ENCODE measurements at places on chromosomes 13 and 19. TPM values are rescaled to one million over a fixed set of nuclear protein-coding genes. Genes with fewer than 3 reads are reported as not detected.

SPACA6 gene
- 14.6 TPM for total RNA-seq

DNA sequence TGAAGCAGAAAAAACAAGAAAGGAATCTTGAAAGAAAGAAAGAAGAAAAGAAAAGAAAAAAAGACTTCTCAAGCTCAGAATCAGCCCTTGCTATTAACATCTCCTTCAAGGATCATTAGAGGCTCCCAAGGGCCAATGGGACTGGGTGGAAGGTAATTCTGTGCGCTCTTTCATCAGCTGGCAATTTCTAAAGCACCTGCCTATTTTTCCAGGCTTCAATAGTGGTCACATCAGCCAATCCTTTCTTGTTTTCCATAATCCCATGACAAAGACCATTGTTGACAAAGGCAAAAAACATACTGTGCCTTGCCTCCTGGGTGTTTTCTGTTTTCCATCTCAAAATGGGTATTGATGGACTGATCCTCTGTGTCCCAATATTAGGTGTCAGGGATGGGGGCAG lies 88.2 kb upstream of the TSC22D1 start:
- DNase-seq = no peak

- DNase-seq = no peak
Observed at GRCh38 chr13:113604186-113604585, 19.6 kb downstream of the TFDP1 start.

UNC13A gene
- 0.03 TPM for total RNA-seq

GRCh38 chr19:6767357-6768235 lies at the start of gene SH2D3A:
Gene SH2D3A (minus strand): TSS chr19:6767435. CDS start chr19:6763748, 3,687 bp downstream.
- peak; percentile 87 for DNase-seq

PSG2 gene
- not detected for total RNA-seq

GRCh38 chr13:50527612-50528509 lies 315.6 kb downstream of the DLEU7 start:
- DNase-seq = no peak

DNA sequence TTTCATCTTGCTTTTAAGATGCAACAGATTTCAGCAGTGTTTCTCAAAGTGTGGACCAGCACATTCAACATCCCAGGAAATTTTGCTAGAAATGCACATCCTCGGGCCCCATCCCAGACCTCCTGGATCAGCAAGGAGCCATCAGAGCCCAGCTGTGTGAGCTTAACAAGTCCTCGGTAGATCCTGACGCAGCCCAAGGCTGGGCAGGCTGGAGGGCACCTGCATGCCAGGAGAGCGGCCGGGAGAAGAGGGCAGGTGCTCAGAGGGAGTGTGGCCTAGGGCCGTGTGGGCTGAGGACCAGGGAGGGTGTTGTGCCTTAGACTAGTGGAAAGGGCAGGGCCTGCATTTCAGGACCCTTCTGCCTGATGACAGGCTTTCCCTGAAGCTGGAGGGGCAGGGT lies 2.2 kb upstream of the MCF2L start:
- DNase-seq = no peak

GRCh38 chr13:55727683-55728082 lies 1413.0 kb upstream of the PRR20A start:
- DNase-seq = no peak

SYCN gene
- total RNA-seq = not detected

GRCh38 chr13:94829185-94829836 lies 117.0 kb upstream of the SOX21 start:
- DNase-seq = no peak

ZNF865 gene
- total RNA-seq = 16.9 TPM

DNA sequence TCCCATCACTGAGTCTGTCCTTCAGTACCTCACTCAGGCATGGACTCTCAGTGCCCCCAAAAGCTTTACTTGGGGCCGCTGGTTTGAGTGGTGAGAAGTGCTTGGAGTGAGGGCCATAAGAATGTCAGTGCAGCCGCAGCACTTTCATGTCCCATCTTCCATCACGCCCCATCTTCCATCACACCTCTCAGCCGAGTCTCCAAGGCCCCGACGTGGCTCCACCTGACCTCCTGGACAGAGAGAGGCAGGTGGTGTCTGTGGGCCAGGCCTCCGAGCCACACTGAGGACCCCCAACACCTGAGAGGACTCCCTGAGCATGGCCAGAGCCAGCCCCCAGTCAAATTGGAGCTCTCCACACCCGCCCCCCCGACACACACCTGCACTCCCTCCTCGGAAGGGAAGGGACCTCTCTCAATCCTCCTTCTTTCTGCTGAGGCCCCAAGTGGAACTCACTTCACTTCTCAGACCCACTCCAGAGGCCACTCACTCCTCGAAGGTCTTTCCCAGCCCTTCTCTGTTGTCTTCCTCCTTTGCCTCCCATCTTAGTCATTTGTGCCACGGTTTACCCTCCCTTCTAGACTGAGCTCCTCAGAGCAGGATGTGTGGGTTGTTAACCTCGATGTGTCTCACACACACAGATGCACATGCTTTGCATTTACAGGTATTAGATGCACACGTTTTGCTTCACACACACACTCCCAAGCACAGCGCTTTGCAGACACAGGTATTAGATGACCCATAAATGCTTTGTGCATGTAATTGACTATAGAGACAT lies 65.7 kb upstream of the ATP12A start:
- DNase-seq = no peak

DNA sequence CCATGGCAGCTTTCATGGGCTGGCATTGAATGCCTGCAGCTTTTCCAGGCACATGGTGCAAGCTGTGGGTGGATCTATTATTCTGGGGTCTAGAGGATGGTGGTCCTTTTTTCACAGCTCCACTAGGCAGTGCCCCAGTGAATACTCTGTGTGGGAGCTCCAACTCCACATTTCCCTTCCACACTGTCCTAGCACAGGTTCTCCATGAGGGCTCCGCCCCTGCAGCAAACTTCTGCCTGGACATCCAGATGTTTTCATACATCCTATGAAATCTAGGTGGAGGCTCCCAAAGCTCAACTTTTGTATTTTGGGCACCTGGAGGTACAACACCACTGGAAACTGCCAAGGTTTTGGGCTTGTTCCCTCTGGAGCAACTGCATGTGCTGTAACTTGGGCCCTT lies 450.6 kb downstream of the LMO7 start:
- no peak for DNase-seq

PDX1 gene
- total RNA-seq = not detected

- DNase-seq = no peak
Observed at GRCh38 chr19:46840498-46840942, 10.1 kb downstream of the AP2S1 start.

- no peak for DNase-seq
Observed at GRCh38 chr19:36436531-36436930, 18.1 kb upstream of the ZFP82 start.

NCR1 gene
- not detected for total RNA-seq

CACNG6 gene
- total RNA-seq = not detected

- peak; percentile 67 for DNase-seq
Observed at GRCh38 chr19:1171755-1172352, 2.2 kb downstream of the SBNO2 start.

FGF14 gene
- 3.6 TPM for total RNA-seq

- DNase-seq = peak; percentile 68
Observed at GRCh38 chr19:2149980-2150793, 1.2 kb downstream of the AP3D1 start.
